NAMALWA (cell line): ENCODE measurements at places on chromosomes 2 and 18.

- no peak for DNase-seq
Observed at GRCh38 chr2:236866542-236867340, 218.9 kb upstream of the COPS8 start.

- no peak for DNase-seq
Observed at GRCh38 chr2:158984604-158985135, 16.2 kb downstream of the TANC1 start.

GRCh38 chr2:127128445-127128904, 21.5 kb upstream of the BIN1 start:
- DNase-seq, result peak; percentile 97

- no peak for DNase-seq
Observed at GRCh38 chr2:29222381-29223179, 107.4 kb downstream of the CLIP4 start.

DNA sequence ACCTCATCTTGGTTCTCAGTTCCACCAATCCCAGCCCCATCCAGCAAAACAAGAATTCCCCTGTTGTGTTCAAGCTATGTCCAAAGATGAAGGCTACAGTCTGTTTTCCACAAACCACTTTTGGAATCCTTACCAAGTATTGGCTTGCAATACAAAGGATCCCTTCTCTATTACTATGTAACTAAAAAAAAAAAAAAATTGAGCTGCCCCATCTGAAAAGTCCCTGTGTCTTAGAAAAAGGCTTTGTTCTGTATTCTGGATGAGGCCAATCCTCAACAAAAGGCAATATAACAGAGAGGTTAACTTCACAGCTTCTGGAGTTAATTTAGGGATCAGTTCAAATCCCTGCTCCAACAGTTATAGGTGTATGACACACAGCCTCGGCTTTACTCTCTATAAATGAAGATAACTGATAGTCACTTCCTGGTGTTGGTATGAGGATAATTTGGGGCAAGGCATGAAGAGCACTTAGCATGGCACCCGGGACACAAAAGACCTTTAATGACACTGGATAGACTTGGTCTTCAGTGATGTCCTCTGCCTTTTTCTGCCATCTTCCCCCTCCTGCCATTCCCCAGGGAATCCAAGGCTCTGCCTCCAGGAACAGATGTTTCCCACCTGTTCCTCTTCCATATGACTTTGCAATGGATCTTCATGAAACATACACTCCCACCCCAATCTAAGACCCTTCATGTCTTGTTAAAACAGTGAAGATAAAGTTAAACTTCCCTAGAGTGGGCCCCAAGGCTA, 61.2 kb upstream of the ATL2 start:
- DNase-seq, result no peak

DNA sequence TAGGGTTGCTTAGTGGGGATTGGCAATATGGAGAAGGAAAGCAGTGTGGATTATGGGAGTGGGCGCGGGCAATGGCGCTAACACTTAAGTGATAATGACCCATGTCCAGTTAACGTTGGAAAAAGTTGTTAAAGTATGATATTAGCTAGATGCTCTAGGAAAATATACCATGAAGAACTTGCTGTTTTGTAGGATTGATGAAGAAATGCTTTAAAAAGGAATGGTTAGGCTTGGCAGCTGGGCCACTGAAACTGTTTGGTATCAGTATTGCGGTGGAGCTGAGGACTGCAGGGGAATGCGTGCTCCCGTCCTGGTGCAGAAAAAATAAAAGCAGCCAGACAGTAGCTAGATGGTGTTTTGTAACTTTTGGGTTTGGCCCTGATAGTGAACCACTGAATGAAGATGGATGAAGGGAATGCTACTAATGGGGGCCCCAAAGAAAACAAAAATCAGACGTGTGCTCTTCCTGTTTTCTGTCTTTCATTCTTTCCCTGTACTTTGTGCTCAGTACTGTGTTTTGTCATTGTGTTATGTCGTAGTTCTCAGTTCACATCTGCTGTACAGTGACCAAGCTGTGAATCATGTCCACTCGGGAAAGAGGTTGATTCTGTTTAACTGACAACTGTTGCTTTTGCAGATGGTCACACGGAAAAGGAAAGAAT, 999 bp downstream of the INSIG2 start:
- DNase-seq, result peak; percentile 63

DNA sequence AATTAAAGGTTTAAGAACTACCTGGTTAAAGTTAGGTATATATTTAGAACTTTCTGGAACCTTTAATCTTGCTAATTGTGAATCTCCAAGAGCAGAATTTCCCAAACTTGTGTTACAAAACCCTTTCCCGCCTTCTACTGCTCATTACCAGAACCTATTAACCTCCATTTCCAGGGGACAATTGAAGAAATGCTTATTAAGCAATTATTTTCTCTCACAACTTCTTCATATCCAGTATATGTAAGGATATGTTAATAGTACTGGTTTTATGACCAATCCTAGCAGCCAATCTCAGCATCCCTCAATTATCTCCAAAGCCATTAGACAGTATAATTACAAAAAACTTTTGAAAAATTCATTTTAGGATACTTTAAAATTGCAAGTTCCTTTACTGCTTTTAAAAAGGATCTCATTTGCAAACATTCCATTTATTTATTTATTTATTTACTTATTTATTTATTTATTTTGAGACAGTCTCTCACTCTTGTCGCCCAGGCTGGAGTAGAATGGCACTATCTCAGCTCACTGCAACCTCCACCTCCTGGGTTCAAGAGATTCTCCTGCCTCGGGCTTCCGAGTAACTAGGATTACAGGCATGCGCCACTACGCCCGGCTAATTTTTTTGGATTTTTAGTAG, 3.7 kb downstream of the GFPT1 start:
- DNase-seq, result no peak

DNA sequence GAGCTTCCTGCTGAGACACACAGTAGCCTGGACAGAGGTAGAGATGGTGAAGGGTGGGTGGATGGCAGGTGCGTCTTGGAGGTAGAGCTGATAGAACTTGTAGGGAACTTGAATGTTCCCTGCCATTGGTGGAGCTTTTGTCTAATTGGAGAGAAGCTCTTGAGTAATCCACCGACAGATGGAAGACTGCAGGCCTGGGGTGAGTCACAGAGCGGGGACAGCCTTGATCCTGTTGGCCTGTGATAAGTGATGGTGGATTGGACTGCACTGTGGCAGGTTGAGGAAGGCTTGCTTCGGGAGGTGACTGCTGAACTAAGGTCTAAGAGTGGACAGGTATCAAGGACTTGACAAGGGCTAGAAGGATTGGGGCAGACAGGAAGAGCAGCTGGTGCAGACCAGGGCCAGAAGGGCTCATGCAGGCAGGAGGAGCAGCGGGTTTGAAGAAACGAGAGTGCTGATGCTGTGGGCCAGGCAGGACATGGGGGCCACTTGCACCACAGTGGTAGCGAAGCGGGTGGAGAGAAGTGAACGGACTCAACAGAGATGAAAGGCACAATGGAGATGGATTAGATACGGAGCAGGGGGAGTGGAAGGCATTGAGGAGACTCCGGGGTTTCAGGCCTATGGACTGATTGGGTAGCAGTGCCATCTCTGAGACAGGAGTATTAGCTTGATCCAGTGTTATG, 16.3 kb downstream of the CABLES1 start:
- DNase-seq, result no peak

- no peak for DNase-seq
Observed at GRCh38 chr2:120545521-120546047, 190.1 kb upstream of the GLI2 start.

DNA sequence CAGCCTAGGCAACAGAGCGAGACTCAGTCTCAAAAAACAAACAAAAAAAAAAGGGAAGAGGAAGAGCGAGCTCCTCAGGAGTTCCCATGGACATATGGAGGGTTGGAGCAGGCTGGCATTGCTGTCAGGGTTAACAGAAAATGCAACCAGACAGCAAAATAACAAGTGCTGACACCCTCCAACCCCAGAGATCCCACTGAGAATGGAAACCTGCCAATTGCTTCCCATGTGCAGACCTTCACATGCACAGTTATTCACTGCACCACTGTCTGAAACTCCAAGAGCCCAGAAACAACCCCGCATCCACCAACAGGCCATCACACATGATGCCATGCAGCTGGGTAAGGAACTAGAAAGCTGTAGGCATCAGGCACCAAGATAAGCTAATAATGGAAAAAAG, 43.5 kb downstream of the TFCP2L1 start:
- no peak for DNase-seq

DNA sequence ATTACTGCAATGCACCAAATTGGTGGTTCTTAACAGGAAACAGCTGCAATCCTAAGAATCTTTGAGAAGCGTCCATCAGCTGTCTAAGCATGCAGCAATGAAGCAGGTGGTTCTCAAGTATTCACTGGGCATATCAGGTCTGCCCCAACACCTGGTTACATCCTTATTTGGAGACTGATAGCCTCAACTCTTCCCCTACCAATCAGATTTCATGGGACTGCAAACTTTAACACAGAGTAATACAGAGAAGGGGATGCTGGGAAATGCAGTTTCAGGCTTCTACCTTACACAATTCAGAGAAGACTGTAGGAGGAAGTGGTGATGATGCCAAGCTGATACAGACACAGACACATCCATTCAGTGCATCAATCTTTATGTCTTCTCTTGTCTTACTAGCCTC, 240.5 kb downstream of the BCL2 start:
- DNase-seq, result peak; percentile 70
